Iris pigment epithelial cell (primary cell): ENCODE measurements at places on chromosomes 4 and X.

GRCh38 chr4:100894339-100894870 lies 376.6 kb upstream of the EMCN start:
- no peak for DNase-seq

- peak; percentile 55 for DNase-seq
Observed at GRCh38 chr4:41360921-41361793, 104.4 kb downstream of the UCHL1 start.

- DNase-seq = peak; percentile 84
Observed at GRCh38 chrX:11351375-11352295, 58.4 kb downstream of the AMELX start.

DNA sequence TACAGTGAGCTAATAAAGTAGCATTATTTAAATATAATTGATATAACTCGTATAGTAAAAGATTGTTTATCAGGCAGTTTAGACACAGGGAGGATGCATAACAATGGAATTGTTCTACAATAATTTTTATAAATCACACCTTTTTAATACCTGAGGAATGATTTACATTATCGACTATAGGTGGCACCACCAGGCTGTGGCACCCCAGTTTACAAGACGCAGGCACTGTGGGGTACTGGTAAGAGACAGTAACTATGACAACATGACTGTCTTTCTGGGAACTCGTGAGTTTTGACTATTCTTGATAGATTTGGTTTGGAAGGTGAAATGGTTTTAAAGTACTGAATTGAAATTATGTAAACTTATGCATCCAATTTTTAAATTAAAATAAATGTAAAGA lies 27.1 kb upstream of the STBD1 start:
- DNase-seq = no peak

GRCh38 chr4:113162089-113162488 lies 112.6 kb downstream of the ANK2 start:
- DNase-seq = peak; percentile 6

DNA sequence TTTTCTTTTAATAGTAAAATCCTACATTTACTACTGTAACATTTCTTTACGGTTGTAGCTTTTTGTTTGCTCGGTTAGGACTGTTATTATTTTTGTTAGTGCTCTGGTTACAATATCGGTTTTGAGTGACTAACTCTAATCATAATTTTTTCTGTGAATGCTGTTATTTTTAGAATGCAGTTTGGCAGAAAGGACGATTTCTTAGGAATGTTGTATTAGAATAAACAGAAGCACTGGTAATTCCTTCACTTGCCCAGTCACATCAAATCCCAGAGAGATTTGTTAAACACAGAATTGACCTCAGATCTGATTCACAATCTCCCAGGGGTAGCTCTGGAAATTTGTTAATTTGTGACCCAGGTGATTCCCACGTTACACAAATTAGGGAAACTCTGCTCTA lies 21.7 kb downstream of the DDIT4L start:
- peak; percentile 77 for DNase-seq

GRCh38 chrX:136646602-136647239 lies 1.2 kb upstream of the CD40LG start:
- DNase-seq = no peak

GRCh38 chr4:14066979-14067378 lies 439.5 kb upstream of the BOD1L1 start:
- no peak for DNase-seq

DNA sequence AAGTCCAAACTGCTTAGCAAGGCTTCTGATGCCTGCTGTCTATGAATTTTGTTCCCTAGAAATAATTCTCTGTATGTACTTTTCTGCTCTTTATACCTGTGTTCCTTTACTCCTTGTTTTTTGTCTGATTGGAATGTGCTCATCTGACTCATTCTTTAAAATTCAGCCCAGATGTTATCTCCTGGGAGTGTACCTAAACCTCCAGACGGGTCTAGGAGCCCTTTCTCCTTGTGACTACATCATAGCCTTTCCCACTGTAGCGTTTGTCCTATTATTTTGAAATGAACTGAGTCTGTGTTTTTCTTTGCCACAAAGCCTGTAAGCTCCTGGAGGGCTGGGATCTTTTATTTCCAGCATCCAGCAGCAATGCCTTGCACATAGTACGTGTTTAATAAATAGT lies 26.3 kb downstream of the POLA1 start:
- no peak for DNase-seq

DNA sequence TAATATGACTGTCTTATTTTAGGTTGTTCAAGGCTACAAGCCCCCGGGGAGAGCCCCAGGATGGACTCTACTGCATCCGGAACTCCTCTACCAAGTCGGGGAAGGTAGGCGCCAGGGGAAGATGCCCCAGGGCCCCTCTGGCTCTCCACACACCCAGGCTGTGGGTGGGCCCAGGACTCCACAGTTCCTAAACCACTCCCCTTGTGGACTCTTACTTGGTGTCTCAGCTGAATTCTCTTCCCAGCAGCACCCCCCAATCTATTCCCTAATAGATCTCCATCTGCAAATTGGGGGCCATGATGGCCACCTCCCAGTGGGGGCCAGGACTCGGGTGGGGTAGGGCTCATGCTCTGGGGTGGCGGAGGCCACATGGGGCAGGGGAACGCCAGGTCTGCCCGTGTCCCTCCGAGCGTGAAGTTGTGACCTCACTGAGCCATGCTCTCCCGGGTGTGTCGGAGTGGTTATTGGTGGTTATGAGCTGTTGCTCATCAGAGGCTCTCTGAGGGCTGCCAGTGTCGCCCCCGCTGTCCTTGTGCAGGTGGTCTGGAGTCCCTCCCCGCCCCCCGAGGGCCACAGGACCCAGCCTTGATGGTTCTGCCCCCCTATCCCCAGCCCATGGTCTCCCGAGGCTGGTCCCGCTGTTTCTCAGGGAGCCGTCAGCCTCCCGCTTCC lies 11.2 kb upstream of the ADD1 start:
- DNase-seq = no peak

DNA sequence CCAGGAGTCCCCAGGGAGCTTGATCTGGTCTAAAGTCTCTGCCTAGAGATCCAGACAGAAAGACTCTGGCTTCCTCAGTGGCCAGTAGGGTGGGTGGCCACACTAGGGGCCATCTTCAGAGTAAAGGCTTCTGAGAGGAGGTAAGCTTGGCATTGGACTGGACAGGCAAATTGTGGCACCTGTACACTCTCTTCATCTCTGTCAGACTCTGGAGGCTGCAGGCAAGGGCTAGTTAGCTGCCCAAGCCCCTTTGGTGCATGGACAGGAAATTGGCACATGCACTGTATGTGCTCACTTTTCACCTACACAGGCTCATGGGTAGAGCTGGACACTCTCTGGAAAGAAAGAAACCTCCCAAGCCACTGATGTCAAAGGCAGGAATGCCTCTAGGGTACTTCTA lies 142.8 kb downstream of the PJA1 start:
- DNase-seq = no peak

GRCh38 chr4:103429283-103429682 lies 231.1 kb upstream of the CENPE start:
- DNase-seq = no peak

- DNase-seq = no peak
Observed at GRCh38 chr4:79073471-79073870, 134.2 kb upstream of the PAQR3 start.
